ENCODE measurements at places on chromosomes 3 and 15.

- no peak for DNase-seq
Observed at GRCh38 chr3:38224357-38224756, 41.3 kb upstream of the SLC22A13 start.

DNA sequence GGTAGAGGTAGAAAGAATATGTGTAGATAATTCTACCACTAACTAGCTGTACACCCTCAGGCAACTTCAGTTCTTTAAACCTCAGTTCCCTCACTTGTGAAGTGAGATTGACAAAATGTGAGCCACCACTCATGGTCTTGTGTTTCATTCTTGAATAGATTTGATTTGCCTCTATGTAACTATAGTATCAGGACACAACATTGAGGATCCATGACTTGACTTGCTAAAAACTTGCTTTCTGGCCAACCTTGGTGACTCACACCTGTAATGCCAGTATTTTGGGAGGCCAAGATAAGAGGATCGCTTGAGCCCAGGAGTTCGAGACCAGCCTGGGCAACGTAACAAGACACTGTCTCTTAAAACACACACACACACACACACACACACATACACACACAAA is 115.8 kb upstream of the FLNB start:
- no peak for DNase-seq

GRCh38 chr3:37117548-37117947 is 56.8 kb downstream of the LRRFIP2 start:
- DNase-seq, result no peak

- peak; percentile 73 for DNase-seq
Observed at GRCh38 chr3:158097593-158098308, 8.5 kb downstream of the SHOX2 start.

DNA sequence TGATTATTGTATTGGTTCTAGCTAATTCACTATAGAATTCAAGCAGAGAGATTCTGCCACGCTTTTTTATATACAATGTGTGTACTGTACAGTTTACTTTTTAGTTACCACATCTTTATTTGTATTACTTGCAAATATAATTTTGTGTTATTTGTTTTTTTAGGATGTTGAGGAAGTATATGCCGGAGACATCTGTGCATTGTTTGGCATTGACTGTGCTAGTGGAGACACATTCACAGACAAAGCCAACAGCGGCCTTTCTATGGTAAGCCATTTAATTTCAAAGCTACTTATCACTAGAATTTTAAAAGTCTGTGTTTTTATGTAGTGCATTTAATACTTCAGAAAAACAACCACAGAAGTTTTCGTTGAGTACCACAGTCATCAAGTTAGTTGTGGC is 11.7 kb downstream of the LXN start:
- DNase-seq, result no peak

- no peak for DNase-seq
Observed at GRCh38 chr3:185887066-185887465, 50.7 kb downstream of the TRA2B start.

GRCh38 chr15:49309889-49310288 is 113.2 kb upstream of the FGF7 start:
- DNase-seq, result no peak

DNA sequence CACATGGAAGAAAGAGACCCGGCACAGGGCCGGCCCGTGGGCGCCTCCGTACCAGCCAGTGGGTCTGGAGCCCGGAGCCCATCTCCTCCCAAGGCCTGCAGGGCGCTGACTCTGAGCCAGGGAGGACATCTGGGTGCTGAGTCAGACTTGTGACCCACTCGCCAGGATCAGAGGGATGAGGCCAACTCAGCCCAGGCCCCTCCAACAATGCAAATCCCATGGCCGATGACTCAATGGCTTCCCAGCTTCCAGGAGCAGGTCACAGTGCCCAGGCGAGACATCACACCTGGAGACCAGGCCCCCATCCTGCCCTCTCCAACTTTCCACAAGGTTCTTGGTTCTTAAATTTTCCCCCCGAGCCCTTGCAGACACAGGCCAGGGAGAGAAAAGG is 95.1 kb downstream of the LRIG1 start:
- DNase-seq, result no peak

GRCh38 chr3:135766115-135766514 is 199.4 kb upstream of the PPP2R3A start:
- no peak for DNase-seq

- DNase-seq, result peak; percentile 16
Observed at GRCh38 chr3:46667657-46668056, 25.8 kb downstream of the ALS2CL start.

DNA sequence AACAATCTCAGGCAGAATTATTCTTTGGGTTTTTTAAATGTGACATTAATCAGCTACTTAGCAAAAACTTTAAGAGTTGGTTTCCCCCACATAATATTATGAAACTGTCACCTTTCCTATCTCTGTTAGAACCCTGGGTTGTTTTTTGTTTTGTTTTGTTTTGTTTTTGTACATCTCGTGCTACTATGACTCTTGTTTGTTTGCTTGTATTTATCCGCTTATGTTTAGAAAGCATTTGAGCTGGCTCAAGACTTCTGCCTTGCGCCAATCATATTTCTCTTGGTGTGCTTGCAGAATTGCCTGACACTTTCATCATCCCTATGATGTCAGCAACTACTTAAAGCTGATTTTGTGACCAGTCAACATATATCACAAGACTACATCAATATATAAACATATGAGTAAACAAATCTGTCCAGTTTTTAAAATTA is 116.9 kb downstream of the DCLK3 start:
- DNase-seq, result no peak

DNA sequence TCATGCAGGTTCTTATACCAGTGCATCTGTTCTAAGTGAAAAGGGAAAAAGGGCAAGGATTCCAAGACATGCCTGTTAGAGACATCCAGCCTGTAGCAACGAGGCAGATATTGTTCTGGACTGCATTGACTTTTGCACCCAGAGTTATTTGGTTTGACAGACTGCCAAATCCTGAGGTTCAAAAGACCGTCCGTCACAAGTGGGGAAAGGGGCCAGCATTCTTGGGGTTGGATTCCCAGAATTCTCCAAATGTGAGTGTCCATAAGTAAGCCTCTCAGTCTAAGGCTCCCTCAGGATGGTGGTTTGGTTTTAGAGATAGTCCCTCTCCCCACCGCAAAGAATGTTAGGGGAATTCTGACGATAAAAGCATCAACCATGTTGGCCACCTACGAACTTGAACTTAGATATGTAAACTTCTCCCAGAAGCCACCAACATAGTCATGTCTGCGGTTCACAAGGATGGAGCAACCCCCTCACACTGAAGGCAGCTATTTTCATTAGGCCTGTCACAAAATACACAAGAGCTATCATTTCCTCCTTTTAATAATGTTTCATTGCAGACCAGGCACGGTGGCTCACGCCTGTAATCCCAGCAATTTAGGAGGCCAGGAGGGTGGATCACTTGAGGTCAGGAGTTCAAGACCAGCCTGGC is 13.6 kb upstream of the LACTB start:
- peak; percentile 78 for DNase-seq

Measured in left hindlimb (tissue), 1 donor.